ENCODE measurements at places on chromosomes 1 and 21. TPM values are rescaled to one million over a fixed set of nuclear protein-coding genes. Genes with fewer than 3 reads are reported as not detected.

The TMEM61 gene
- total RNA-seq = 1.5 TPM

The NBPF10 gene
- total RNA-seq = 1.9 TPM

The COG2 gene
- total RNA-seq = 33.6 TPM

The RNF186 gene
- not detected for total RNA-seq

The PLA2G2F gene
- total RNA-seq = not detected
